ENCODE measurements at places on chromosomes 7 and 10. TPM values are rescaled to one million over a fixed set of nuclear protein-coding genes. Genes with fewer than 3 reads are reported as not detected.

SLC26A3 gene
- not detected for total RNA-seq

FAM171A1 gene
- total RNA-seq = 22.6 TPM

SFRP4 gene
- 5.0 TPM for total RNA-seq

MYOF gene
- 222 TPM for total RNA-seq

MCM7 gene
- total RNA-seq = 235 TPM

ARHGAP22 gene
- 4.1 TPM for total RNA-seq

NUP205 gene
- 47.3 TPM for total RNA-seq

NOBOX gene
- not detected for total RNA-seq

GRID2IP gene
- not detected for total RNA-seq

SPDYE1 gene
- total RNA-seq = not detected

EPHB4 gene
- 43.5 TPM for total RNA-seq

CPED1 gene
- total RNA-seq = not detected

SPDYE16 gene
- total RNA-seq = not detected

LMTK2 gene
- 9.7 TPM for total RNA-seq

VWA2 gene
- not detected for total RNA-seq

PAPOLB gene
- total RNA-seq = not detected

PDE6C gene
- total RNA-seq = not detected

TMEM196 gene
- total RNA-seq = not detected

Data from A549 treated with Mapracorat at 1 μM for 4 hours (cell line).